H1 (cell line): ENCODE measurements at places on chromosomes 7 and 10. TPM values are rescaled to one million over a fixed set of nuclear protein-coding genes. Genes with fewer than 3 reads are reported as not detected.

RAB18 gene
- 7.5 and 14.7 TPM in 2 replicates for polyA plus RNA-seq

SPDYE2B gene
- not detected in 2 replicates for polyA plus RNA-seq

GRCh38 chr7:44769776-44770294 lies 21.2 kb downstream of the ZMIZ2 start:
- no peak for DNase-seq

DNA sequence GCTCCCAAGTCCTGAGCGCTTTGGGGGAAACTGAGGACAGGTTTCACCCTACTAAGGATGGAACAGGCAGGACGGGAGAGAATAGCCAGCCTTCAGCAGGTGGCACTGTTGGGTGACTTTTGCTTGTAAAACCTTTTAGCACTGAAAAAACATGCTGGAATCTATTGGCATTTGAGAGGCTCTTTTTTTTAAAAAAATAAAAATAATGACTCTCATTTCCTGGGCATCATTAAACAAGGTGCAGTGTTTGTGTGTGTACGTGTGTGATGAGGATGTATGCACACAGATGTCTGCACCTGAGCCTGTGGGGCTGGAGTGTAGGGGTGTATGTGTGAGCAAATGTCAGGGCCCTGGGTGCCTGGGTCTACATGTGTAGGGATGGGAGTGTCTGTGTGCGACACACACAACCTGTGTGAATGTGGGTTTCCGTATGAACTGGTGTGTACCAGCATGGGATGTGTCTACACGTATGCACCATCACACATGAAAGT lies 177.9 kb downstream of the RPS24 start:
- DNase-seq, result no peak

GRCh38 chr10:33248638-33249037 lies 85.8 kb downstream of the NRP1 start:
- DNase-seq, result no peak

DNA sequence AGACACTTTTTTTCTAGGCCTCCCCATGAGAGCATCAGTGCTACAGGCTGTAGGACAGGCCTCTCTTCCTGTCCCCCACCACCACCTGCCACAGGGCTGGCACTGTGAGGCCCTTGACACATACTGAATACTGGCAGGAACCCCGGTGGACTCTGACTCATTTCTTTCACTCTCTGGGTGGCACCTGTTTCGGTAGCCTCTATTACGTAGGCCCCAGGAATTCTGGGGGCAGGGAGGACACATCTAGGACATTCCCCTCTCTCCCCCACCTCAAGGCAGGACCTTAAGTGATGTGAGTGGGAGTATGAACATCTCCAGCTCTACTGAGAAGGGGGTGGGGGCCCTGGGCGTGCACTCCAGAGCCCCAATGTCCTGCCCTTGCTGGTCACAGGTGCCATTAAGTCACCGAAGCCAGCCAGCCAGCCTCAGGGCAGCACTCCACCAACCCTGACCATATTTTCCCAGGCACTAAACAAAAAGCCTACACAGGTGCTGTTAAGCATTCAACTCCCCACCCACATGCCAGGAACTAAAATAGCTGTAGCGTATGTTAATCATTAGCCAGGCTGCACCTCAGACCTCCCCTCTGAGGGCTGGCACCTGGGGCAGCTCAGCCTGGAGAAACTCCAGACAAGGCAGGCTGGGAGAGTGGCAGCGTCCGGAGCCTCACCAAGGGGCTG lies 8.9 kb downstream of the ANXA11 start:
- no peak for DNase-seq
